Left kidney (tissue), 8 donors: ENCODE measurements at places on chromosomes 2 and 18.

DNA sequence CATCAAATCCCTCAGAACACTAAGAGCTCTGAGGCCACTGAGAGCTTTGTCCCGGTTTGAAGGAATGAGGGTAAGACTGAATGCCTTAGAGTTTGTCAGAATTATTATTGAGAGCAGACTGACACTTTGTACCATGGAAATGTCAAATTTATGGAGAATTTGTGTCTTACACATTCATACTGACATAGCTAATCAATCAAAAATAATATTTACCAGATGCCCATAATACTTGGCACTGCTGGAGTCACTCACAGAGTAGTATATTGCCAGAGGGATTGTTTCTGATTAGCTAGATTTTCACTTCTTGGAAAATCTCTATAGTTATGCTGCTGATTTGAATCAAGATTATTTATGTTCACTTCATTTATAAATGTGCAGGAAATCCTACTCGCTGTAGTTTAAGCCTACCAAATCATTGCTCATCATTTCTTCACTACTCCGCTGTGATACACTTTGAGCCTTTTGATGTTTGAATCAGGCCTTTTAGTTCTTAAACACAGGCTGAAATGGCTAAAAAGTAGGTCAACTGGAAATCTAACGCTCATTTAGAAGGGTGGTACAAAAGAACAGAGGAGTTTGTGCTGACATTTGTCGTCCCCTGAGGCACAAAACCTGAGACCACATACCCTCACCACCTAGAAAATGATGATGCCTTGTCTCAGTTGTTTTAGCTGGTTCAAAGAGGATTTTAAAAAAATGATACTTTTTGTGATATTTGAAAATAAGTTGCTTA lies 96.1 kb upstream of the CSRNP3 start:
- DNase-seq = no peak

DNA sequence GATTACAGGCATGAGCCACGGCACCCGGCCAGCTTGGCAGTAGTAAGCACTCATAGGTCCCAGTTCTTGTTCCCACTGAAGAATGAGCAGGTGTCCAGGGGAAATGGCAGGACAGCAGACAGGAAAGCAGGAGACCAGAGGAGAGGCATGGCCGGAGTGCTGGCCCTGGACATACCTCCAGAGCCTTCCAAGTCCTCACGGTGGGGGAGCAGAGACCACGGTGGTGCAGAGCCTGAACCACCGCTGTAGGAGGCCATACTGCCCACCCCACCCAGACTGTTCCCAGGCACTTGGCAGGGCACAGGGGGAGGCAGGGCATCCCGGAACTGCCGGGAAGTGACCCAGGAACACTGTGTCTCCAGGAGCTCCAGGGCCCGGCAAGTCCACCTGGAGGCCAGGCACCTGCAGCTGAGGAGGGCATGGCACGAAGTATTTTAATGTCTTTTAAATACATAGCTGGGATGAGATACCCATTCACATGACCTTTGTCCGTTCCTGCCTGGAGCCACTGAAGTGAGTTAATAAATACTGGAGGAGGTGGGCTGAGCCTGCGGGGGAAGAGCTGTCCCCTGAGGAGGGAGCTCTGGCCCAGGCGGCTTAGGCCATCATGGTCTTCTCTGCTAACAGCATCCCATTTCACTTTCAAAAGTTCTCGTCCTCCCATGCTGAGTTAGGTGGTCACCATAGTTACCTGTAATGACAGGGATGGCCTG lies 49.7 kb upstream of the TFCP2L1 start:
- peak; percentile 32 for DNase-seq

DNA sequence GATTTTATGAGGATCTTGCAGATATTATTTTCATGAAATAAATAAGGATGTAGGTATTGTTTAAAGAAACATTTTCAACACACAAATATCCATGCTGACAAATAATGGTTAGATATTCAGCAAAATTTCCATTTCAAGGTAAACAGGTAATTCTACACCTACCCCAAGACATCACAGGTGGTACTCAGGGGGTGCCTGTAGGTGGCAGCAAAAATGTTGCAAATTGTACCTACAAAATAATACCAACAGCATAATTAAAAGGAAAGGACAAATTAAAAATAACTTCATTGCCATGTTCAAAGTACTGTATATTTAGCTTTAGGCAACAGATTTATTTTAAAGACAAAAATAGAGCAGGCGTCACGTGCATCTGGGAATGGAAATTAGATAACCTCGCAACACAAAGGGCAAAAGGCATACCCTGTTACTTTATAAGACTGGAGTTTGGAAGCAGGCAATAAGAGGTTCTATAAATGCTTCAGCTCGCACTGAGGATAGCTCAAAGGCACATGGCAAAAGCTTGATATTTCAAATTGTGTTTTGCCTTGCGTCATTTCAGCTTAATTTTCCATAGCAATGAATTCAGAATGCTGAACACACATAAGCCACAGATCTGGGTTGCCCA lies 630.5 kb downstream of the TDRD15 start:
- no peak for DNase-seq

- DNase-seq = no peak
These were observed 69.6 kb downstream of the R3HDM1 start for GRCh38 chr2:135600915-135601314.

DNA sequence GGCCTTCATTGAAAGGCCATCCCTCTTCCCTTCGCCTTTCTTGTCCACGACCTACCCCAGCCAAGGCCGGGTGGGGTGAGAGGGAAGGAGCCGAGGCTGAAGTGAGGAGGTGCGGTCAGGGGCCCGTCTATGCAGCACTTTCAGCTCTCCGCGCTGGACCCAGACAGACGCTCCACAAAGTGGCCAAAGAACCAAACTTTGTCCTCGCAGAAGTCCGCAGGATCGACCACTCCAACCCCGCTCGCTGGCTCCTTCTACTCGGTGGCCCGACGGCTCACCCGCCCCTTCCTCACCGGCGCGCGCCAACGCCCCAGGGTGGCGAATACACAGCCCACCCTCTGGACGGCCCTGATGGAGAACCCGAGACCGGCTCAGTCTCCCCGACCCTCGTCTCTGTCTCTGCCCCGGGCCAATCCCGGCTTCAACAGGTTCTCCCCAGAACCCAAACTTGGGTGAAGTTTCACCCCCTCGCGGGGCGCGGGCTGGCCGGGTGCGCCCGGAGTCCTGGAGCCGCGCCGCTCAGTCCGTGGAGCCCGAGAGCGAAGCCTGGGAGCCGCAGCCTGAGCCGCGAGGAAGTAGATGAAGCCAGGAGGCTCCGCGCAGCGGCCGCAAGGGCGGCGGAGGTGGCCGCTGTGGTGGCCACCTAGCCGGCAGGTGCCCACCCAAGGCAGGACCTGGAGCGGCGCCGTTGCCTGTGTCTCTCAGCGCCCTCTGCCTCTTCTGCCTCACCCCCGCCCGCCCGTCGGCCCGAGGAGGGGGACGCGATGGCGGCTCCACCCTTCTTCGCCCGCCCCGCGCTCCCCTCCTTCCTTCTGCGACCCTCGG lies 26.7 kb upstream of the ALPP start:
- DNase-seq = no peak

- no peak for DNase-seq
These were observed 72.6 kb downstream of the PLCL1 start for GRCh38 chr2:197877038-197877437.

- no peak for DNase-seq
These were observed 2.9 kb upstream of the SERPINB3 start for GRCh38 chr18:63664571-63664970.

DNA sequence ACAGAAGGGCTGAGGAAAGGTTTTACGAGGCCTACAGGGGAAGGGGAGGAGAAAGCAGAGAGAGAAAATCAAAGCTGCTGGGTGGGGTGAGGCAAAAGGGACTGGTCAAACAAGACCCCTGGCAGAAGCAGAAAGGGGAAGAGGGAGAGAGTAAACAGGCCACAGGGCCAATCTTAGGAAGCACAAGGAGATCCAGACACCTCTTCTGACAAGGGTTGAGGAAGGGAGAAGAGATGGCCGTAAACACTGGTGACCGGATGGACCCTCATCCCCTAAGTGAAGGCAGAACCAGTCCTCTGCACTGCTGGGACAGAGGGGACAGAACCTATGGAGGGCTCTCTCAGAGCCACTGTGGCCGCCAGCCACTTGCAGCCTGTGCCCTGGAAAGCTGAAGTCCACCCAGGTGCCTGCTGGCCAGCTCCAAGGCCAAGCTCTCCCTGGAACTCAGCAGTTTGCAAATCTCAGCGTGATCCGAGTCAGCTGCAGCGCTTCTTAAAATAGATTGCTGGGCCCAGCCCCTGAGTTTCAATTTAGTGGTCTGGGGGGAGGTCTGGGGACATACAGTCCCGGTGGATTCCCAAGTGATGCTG lies 108.8 kb downstream of the TMEM163 start:
- no peak for DNase-seq

GRCh38 chr18:25669741-25670140 lies 317.8 kb upstream of the ZNF521 start:
- no peak for DNase-seq

DNA sequence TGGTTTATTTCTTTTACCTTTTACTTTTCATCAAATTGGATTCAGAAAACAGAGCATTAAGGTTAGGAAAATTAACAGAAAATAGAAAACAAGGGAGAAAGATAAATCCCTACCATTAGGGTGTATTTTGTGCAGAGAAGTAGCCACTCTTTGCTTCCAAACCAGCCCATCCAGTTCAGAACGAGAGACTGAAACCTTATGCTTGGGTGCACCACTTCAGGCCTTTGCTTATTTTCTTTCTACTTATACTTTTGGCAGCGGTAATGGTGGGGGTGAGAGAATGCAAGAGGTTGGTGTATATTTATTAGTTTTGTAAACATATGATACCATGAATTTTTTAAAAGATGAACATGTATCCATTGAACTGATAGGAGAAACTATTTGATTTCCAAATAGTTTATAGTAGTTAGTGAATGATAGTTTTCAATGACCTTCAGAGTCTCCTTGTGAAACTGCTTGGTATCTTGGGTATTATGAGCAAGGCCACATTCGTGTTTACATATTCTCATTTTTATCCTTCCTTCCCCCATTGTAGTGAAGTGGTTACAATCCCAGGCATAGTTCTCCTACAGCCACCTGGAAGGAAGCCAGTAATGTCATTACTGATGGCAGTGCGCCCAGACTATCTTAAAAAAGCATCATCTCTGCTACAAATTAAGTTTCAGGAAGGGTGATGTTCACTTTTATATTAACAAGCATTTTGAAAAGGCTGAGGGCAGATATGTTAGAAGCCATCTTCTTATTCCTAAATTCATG lies 60.8 kb downstream of the MFSD6 start:
- DNase-seq = peak; percentile 65
